Stimulated activated CD4-positive, alpha-beta T cell treated with anti-CD3 and anti-CD28 coated beads, Interleukin-1b, Interleukin-23, amount 100 ng/mL, for 24 hours (primary cell): ENCODE measurements at places on chromosomes 6 and 20.

DNA sequence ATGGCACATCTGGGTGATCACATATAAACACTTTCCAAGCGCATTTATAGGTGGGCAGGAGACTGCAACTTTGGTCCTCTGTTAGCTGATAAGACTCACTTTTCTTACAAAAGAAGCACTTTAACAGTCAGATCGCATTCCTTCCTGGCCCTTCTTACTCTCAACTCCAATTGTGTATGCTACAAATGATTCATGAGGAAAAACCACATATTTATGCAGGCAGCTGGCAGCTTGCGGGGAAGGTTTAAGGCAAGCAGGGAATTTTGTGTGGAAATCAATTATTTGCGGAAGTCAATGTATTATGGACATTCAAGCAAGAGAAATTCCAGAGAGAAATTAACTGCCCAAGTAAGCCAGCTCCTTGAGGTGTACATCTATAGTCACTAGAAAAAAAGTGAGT lies 194.0 kb downstream of the PKHD1 start:
- DNase-seq: no peak

DNA sequence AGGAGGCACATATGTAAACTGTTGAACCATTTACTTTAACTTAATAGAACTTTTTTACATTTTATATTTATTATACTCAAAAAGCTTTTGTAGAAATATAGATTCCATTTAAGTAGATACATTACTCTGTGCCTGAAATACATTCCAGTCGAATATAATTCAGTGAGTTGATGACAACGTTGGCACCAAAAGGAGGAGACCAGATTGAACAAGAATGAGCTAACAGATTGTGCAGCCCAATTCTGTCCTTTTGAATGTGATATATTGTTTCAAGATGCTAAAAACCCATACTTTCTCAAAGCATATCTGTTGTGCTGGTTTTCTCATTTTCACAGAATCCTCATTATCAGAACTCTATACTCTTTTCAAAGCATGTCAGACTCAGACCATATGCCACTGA lies 147.4 kb upstream of the SIM1 start:
- DNase-seq: no peak

DNA sequence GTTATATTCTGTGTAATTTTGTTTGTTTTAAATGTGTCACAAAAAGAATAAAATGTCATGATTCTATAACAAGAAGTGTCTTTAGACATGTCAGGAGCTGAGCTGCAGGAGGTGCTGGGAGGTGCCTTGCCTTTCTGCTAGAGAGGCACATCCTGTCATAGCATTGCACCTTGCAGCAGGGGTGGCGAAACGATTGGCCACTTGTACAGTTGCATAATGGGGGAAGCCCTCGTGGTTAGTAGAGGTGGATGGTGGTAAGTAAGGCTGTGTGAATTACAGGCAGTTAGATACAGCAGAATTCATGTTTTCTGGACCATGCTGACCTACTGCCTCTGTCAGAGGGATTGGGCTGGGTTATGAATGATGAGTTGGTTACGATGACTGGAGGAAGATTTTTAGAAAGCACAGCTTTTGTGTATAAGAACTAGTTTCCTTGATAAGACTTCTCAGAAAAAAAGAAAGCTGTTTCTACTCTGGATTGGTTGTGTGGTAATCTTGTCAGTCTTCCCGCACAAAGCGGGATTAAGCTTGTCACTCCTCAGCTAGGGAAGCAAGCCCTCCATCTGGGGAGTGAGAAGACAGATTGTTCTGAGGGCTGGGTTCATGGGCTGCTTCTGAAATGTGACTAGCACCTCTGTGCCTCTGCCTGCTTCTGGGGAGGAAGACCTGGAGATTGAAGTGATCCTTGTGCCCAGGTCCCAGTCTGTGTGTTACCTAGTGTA lies 74.9 kb downstream of the FOXO3 start:
- DNase-seq: no peak

DNA sequence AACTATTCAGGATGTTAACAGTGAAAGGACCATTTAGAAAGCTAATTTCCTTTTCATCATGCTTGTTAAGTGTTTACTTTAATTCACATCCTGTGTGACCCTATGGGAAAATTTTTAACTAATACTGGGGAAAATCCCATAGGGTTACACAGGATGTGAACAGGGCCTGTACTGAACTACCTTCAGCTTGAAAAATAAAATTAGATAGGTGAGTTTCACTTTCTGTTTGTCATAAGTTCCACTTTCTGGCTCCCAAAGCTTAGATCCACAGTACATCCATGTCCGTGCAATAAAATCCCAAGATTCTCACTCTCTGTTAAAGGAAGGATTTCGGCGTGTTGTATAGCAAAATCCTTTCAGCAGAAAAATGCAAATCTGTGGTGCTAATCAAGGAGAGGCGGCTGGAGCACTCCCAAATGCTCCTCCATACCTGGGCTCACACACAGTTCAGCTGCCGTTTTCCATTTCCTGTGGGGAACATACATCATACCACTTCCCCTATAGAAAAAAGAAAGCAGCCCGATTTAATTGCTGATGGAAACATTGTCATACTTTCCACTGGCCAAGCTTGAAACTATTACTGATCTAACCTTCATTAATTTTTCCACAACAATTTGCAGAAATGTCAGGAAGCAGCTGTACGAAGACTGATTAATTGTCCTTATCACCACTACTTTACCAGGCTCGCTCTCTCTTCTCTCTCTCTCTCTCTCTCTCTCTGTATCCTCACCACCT lies 125.2 kb downstream of the HIVEP2 start:
- no peak for DNase-seq

GRCh38 chr6:156954816-156955215 lies 177.6 kb downstream of the ARID1B start:
- DNase-seq: no peak

DNA sequence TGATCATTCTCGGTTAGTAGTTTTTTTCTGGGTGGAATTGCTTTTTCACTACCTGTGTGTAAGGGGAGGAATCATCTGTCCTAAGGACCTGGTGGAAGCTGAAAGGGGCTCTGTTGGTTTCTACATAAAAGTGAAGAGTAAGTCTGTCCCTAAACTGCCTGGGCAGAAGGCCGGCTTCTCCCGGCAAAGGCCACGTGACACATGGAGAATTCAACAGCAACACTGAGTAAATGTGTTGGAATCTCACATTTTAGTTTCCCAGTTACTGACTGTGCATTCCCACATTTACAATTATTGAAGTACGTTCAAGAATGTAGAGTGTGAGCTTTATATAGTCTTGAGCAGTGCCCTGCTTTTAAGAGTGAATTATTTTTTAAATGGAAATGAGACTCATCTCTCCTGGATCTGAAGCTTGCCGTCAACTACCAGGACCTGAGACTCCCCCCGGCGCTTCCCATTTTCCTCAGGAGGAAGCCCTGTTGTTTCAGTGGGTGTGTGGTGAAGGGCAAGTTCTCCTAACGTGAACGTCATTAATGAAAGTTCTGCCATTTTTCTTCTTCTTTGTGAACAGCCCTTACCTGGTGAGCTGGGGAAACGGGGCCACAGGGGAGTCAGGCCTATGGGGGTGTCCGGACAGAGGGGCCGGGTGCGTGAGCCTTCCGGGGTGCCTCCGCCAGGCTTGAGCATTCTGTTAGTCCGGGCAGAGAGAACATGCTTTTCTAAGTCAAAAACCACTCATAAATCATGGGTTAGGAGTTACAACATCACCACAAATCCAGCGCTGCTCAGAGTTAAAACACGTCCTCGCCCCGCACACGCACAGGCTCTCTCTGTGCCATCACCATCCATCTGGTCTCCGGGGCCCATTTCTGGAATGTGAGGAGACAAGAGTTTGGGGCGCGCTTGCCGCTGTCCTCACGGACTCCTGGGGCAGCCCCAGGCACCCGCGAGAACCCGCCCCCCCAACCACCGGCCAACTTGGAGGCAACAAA lies 56.6 kb upstream of the SMOC2 start:
- no peak for DNase-seq

DNA sequence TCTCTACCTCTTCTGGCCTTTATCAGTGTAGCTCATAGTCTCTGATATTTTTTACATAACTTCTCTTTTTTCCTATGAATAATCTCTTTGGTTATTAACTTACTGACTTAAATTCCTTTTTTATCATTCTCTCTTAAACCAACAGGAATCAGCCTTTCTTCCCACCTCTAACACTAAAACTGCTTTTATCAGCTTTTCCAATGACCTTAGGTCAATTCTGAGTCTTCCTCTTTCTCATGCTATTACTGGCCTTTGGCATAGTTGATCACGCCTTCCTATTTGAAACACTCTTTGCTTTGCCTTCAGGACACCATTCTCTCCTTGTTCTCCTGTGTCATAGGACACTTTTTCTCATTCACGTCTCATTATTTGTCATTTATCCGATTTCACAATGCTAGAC lies 8.1 kb upstream of the HINT3 start:
- no peak for DNase-seq

GRCh38 chr6:25619217-25619616 lies 32.8 kb upstream of the SCGN start:
- DNase-seq: no peak

GRCh38 chr6:115958958-115959357 lies 101.7 kb downstream of the FRK start:
- no peak for DNase-seq

DNA sequence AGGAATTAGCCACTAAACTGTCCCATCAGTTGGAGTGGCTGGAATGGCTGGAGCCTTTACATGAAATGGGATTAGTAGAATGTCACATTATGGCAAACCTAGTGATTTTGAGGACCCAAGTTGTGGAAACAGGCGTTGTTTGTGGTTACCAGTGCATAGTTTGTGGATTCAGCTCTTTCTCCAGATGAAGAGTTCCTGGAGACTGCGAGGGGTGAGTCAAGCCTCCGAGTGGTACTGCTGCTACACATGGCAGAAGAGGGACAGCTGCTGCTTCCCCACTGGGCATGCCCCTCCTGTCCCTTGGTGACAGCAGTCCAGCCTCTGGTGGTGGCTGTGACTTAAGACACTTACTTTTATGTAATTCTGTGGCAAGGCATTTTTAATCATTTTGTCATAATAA lies 94.2 kb upstream of the SCP2D1 start:
- no peak for DNase-seq

DNA sequence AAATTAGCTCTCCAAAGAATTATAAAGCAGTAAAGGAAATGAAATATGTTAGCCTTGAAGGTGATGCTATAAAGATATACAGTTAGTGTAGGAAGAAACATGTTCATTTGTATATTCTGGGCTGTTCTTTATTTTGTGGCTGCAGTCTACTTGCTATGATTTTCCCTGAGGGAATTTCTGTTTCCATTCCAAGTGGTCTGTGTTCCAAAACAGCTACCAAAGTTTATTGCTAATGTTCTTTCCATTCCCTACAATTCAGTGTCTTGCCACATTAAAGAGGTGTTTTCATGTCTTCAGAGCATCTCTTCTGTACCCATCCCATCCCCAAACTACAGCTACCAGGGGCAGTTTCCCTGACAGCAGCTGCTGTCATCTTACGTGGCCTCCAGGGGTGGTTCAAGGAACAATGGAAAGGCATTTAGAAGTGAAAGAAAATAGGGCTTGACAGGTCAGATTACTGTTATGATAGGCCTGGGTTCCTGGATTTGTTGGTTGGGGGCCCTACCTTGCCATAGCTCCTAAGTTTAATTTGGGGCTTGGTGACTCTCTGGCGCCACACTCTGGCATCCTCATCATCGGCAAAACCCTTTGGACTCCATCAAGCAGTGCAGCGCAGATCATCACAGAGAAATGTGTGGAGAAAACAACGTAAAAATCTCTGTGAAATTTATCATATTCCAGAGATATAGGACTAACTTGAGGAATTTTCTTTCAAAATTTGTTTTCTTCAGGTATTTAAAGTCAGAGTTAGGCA lies 33.8 kb upstream of the AIG1 start:
- DNase-seq: peak; percentile 7

DNA sequence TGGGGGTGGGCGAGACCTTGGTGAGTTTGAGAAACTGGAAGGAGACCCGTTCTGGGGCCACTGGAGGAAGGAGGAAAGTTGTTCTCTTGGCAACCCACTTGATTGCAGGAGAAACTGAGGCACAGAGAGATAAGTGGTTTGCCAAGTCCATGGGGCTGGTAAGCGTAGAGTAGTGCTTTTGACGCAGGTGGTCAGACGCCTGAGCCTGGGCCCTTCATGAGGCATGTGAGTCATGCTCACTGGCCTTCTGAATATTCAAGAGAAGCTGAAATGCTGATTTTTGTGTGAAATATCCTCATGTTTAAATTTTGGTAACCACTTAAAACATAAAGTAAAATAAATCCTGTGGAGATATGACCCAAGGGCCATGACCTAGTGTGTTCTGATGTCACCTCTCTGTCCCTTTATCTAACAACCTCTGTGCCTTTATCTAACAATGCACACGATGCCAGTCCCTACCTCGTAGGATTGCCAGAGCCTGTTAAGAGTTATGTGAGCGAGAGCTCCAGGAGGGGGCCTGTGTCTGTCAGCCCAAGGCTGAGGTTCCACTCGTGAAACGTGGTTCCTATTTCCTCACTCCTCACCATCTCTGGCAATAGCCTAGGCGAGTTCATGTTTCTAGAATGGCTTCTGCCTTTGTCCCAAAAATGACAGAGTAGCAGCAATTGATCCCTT lies 32.8 kb upstream of the PMEPA1 start:
- DNase-seq: no peak

- DNase-seq: no peak
Measured at GRCh38 chr20:36631646-36632045, 14.3 kb downstream of the SLA2 start.

- no peak for DNase-seq
Measured at GRCh38 chr20:57481281-57481711, 43.6 kb downstream of the CTCFL start.

GRCh38 chr6:87544474-87544735 lies 45.4 kb downstream of the RARS2 start:
- DNase-seq: no peak

DNA sequence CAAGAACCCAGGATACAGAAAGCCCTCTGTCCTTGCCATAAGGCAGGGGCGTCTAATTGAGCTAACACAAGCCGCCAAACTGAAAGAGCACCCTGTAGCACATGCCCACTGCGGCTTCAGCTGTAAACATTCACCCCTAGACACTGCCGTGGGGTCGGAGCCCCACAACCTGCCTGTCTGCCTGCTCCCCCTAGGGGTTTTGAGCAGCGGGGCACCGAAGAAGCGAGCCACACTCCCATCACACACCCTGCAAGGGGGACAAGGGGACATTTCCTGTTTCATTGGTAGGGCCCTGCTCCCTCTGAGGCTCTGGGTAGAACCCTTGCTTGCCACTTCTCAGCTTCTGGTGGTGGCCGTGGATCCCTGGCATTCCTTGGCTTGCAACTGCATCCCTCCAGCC lies 45.2 kb upstream of the BCLAF1 start:
- DNase-seq: no peak

GRCh38 chr6:15956205-15957106 lies 172.4 kb upstream of the MYLIP start:
- no peak for DNase-seq

GRCh38 chr6:17867880-17868279 lies 119.6 kb downstream of the KIF13A start:
- DNase-seq: no peak
